Osteoblast (primary cell): ENCODE measurements at places on chromosomes 7 and 10.

DNA sequence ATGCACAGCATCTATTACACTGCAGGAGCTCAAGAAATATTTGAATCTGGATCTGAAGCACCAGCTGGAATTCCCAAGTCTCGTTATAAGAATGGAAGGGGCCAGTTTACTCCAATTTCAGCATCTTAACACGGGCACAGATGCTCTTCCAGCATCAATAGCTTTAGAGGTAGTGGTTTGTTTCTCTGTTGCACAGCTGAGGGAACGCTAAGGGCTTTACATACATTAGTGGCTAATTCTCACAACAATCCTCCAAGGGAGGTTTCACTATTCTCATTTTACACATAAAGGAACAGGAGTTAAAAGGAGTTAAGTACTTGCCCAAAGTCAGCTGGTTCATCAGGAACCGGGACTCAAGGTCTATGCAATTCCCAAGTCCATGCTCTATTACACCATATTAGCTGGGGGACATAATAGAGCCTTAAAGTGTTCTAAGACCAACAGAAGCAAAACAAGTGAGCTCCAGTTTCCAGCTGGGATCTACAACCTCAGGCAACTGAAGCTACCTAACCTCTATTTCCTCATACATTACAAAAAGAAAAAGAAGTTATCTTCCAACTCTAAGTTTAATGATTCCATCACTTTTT lies 9.9 kb downstream of the XPNPEP1 start:
- no peak for DNase-seq

DNA sequence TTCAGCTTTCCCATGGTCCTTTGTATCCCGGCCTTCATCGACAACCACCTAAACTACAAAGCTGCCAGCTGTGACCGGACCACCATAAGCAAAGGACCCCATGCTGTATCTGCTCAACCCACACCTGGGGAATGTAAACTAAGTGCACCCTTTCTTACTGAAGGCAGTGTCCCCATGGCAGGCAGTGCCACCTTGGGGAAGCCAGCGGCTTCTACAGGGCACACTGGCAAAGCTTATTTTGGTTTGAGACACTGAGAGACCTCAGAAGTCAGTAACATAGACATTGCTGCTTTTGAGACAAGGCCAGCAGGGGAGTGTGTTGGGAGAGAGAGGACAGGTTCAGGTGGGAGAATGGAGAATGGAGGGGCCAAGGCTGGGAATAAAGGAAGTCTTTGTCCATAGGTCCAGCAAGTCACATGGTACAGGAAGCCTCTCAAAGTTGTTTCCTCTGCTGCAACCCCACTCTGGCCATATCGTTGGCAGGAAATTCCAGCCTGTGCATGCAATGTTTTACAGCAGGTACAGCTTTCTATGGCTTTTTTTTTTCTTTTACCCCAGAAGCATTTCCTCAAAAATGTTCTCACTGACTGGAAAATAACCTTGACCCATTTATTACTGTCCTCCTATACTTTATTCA lies 85.9 kb upstream of the NPVF start:
- DNase-seq = no peak

DNA sequence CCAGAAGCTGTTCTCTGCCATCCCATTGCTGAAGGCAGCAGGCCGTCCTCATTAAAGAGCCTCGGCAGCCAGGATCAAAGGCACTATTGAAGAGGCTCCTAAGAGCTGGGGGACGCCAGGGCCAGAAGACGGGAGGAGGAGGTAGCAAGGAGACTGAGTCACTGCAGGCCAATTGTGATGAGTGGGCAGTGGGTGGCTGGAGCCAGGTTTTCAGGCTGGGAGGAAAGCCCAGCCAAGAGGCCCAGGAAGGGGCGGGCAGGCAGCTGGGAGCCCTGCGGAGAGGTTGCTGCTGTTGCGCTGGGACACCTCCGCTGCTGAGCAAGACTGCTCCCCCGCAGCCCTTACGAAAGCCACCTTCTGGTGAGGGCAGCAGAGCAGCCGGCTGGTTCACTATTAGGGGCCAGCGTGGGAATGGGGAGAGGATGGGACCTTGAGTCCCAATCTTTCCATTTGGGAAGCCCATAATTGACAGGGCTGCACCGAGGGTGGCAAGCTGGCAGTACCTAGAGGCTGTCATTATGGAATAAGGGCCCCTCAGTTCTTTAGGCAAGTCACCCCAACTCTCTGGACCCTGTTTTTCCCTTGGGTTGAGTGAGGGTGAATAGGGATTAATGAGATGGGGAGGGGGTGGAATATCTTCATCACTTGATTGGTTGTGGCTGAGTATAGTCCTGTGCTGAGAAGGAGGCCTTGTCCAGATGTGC lies 48.4 kb downstream of the UNC5B start:
- peak; percentile 98 for DNase-seq

DNA sequence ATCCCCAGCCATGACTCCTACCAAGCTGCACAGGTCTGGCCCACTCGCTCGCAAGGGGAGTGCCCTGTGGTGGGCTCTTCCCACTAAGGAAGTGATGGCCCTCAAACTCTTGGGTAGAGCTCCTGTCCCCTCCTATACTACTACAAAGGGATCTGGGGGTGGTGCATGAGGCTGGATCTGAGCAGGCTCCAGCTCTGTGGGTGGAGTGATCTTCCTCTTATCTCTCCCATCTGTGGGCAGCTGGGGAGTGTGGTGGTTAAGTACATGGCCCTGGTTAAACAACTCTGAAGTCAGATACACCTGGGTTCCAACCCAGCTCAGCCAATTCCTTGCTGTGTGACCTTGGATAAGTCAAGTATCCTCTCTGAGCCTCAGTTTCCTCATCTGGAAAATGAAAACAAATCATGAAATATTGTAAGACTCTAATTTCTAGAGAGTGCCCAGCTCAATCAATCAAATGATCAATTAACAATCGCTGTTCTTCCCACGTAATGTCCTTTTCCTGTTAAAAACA lies 17.4 kb downstream of the DDIT4 start:
- peak; percentile 75 for DNase-seq

DNA sequence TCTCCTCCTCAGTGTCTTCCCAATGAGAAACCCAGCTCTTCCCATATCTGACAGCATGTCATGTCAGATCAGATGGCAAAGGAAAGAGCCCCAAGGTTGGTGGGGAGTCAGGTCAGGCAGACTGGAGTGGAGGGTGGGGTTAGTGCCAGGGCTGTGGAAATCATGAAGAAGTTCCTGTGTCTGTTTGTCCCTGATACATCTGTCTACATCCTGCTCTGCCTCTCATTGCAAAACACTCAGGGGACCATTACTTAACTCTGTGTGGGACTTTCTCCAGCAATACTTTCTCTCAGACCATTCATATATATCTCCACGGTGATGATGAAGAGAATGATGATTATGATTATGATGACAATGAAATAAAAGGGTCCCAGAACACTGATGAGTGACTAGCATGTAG lies 3.3 kb downstream of the PRRT4 start:
- peak; percentile 73 for DNase-seq
